Stimulated activated CD4-positive, alpha-beta T cell treated with anti-CD3 and anti-CD28 coated beads, Interleukin-4, amount 100 ng/mL, for 4 hours (primary cell): ENCODE measurements at places on chromosomes 4 and X.

DNA sequence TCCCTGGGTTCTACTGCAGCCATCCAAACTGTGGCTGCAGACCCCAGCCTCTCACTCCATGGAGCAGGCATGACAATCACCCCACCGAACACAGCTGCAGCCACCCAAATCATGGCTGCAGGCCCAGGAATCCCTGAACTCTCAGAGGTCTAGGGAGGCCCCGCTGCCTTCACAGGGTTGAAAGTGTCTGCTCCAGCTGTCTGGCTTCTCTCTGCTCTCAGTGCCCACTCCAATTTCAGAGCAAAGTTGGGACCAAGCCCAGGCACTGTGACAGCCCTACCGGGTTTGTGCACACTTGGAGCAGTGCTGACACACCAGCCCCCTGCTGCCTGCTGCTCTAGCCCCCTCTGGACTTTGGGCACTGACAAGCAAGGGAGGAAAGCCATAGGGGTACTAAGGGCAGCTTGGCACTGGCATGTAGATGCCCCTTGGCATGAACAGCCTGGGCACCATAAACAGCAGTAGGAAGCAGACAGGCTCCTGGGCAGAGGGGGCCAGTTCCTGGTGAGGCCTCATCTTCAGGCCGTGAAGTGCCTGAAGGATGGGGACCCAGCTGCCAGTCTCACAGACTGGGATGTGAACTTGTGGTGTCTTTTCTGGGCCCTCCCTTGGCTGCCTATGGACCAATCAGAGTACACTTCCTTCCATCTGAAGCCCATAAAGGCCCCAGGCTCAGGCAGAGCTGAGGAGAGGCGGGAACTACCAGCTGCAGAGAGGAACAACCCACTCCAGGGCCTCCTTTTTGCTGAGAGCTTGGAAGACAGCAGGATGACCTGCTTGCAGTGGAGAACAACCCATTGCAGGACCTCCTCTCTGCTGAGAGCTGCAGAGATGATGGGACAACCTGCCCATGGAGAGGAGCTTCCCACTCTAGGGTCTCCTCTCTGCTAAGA is 68.8 kb downstream of the TECRL start:
- DNase-seq = no peak

DNA sequence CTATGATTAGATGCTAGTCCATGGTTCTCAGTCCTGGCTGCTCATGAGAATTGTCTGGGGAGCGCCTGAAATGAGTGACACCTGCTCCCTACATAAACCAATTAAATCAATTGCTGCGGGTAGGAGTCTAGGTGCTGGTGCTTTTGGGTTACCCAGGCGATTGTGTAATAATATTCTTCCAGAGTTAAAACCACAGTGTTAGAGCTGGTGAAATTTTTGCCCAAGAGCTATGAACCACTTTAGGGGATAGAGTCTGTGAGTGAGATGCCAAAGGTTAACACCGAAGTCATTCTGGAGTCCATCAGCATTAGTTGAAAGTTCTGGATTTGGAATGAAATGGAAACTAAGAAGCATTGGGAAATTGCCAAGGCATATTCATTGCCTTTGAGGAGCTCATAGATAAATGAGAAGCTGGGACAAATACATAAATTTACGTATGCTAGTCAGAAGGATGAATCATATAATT is 15.3 kb downstream of the PDK3 start:
- DNase-seq = no peak

DNA sequence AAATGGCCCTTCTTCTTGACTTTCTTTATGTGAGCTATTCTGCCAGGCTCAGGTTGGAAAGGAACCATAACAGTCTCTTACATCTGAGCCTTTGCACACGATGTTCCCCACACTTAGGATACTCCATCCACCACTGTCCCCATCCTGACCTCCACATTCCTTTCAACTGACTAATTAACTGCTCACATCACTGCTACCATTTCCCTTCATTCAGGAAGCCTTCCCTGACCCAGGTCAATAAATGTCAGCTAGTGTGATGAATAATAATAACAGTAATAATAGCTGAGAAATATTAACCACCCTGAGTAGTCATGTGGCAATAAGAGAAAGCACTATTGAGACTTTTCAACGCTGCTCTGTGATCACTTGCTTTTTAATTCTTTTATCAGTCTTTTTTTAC is 291.7 kb downstream of the KCNIP4 start:
- DNase-seq = no peak

GRCh38 chr4:110271986-110272385 is 73.6 kb upstream of the ELOVL6 start:
- DNase-seq = no peak

GRCh38 chr4:55078987-55079386 is 46.4 kb downstream of the KDR start:
- no peak for DNase-seq

DNA sequence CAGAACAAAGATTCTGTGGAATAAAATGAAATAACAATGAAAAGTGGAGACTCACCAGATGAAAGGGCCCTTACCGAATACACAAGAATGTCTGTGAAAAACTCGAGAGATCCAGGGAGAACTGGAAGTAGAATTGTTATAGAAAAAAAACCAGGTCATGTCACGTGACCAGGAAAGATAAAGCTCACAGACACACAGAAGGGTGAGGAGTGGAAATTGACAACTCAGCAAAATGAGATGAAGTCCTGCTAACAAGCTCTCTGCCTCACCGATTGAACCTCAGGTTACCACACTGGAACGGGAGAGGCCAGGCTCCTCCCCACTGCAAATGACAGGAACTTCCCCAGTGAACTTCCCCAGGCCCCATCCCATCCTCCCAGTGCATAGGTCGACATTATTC is 1618.0 kb upstream of the PCDH10 start:
- no peak for DNase-seq

DNA sequence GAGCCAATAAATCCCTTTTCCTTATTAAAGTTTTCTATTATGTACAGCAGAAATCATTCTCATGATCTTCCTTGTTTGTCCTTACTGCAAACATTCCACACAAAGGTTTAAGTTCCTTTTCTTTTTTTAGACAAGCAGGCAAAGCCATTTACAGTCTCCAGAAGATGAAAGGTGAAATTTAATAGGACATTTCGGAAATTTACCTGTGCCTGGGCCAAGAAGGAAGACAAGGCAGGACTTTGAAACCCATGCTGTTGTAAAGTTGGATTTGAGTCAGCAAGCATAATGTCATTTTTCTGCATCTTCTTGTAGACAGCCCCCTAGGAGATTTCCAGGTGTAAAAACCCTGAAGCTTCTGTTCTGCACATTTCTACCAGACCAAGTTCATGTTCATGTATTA is 188.1 kb downstream of the PAPSS1 start:
- DNase-seq = no peak

DNA sequence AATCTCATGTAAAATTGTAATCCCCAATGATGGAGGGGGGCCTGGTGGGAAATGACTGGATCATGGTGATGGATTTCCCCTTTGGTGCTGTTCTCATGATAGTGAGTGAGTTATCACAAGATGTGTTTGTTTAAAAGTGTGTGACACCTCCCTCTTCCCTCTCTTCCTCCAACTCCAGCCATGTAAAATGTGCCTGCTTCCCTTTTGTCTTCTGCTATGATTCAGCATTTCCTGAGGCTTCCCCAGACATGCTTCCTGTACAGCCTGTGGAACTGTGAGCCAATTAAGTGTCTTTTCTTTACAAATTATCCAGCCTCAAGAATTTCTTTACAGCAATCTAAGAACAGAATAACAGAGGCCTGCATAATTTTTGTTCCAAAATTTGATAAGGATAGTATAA is 85.2 kb downstream of the ANAPC10 start:
- no peak for DNase-seq

DNA sequence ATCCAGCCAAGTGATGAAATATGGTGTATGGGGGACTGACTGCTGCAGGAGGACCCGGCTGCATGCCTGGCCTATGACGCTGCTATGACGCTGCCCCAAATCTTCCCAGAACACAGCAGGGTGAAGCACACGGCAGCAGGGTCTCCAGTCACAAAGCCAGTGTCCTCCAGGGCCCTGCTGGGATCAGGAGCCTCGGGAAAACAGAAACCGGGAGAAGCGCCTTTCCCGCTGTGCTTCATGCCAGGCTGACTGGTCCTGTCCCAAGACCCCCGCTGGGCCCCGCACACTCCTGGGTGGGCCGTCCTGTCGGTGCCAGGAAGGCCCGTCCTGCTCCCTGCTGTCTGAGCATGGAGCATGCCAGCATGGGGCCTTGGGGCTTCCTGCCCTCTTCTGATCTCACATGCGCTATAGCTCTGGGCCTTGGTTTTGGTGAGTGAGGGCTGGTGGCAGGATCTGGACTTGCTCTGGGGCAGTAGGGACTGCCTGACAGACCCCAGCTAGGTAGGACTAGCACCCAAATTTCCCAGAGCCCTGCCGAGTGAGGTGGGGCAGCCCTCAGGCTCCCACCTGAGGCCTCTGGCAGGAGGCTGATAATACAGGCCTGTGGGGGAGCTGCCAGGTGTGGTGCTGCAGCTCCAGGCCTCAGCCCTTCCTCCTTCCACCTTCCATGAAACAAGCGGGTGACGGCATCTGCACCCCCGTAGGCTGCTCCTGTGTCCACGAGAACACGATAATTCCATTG is 64.0 kb downstream of the ACOX3 start:
- DNase-seq = no peak

DNA sequence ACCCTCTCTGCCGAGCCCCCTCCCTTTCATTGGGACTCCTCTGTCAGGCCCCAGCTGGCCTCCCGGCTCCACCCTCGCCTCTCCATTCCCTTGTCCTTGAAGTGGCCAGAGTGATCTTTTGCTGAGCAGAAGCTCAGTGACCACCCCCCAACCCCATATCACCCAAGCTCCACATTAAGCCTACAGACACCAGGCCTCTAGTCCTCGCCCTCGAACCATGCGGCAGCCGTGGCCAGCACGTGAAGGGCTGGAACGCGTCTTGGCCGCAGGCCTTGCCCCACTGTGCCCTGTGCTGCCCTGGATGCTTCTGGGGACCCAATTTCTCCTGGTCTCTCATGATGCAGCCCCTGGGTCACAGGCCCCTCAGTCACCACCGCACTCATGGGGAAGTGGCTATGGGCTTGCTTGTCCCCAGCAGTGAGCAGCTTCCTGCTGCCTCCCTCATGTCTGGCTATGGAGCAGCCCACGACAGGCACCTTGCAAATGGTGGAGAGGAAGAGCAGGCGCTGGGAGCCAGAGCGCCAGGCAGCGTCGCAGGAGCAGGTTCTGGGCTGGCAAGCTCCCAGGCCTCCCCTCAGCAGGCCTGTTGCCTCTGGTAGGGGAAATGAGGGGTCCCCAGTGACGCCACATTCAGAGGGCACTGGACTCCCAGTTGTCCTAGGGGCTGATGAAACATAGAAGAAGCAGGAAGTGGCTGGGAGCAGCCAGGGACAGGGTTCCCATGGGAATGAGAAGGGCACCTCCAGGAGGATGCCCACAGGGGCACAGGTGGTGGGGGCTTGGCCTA is 757 bp upstream of the SRPK3 start:
- no peak for DNase-seq

GRCh38 chr4:52869196-52869595 is 7.1 kb downstream of the RASL11B start:
- DNase-seq = no peak
